ENCODE measurements at places on chromosomes 6 and 20.

- DNase-seq: peak; percentile 7
Measured at GRCh38 chr20:63740070-63740626, 572 bp downstream of the SLC2A4RG start.

DNA sequence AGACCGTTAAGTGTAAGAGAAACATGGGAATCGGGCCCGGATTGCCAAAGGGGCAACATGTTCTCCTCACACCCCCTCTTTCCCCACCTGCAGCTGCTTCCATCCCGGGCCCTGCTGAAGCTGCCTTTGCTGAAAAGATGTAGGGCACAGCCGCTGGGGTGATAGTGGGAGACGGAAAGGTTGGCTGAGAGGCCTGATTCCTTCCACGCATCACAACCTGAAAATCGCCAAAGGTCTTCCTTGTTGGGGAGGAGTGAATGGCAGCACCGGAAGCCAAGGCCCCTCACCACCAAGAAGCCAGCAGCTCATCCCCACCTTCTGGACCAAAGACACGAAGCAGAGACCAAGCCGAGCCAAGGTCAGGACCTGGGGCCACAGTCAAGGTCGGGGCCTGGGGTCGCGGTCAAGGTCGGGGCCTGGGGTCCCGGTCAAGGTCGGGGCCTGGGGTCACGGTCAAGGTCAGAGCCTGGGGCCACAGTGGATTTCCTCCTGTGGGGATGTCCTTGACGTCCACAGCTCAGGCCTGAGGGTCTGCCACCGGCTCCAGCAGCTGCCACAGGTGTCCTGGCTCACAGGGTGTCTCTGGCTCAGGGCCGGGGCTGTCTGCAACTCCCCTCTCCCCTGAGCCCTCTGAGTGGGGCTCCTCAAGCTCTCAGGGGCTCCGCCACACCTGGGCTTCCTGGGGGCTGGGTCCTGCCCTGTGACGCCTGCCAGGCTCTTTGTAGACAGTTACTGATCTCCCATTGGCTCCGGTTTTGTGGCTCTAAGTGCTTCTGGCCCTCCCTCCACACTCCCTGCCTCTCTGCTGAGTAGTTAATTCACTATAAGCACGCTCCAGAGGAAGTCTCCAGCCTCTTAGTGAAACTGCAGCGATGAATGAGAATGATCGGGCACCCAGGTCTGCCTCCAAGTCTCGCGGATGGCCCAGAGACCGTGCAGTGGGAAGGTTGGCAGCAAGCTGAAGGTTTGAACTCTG, 5.5 kb upstream of the CHRNA4 start:
- no peak for DNase-seq

DNA sequence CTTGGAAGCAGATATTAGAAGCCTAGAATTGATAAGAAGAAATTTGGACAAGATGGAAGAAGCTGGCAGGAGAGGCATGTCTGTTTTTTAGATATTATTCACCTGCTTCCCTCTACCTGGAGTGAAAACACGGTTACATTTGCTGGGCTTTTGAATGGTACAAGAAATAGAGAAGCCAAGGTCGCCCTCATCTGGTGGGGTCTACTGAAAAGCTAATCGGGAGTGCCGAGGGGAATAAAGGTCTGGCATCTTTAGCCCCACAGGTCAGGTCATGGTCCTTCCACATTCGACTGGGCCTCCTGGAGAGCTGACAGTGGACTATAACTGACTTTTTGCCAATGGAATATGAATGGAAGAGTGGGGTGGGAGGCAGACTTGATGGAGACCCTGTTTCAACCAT, 4.6 kb upstream of the C2 start:
- DNase-seq: no peak

DNA sequence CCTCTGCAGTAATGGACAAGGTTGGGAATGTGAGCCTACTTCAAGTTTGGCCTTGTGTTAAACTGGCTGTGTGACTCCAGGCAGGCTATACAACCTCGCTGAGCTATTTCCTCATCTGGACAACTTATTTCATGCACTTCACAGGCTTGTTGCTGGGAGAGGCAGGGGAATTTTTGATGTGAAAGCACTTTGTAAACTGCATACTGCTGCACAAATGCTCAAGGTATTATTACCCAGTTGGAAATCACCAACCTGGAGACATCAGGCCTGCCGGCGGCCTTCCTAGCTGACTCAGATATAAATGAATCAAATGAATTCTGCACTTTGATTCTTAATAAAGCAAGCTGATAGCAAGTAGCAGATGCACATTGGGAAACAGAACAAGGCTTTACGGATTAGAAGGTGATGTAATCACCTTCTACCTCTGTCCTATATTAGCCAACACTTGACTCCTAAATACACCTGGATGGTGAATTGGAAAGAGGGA, 10.1 kb downstream of the JARID2 start:
- no peak for DNase-seq

DNA sequence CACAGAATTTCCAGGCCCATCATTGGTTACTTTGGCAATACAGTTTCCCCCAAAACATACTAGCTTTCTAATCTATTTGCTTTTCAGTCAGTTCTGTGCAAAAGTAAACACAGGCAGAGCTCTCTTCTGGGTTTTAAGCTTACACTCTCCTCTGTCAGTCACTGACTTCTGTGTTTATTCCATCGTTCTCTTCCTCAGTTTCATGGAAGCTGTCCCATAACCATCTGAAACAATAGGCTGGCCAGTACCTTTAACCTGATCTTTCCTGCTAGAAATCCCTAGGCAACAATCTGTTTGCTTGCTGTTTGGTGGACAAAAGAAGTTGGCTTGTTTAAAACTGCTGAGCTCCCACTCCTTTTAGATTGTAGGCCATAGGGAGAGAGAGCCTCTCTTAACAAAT, 431.5 kb downstream of the HACE1 start:
- DNase-seq: no peak

- no peak for DNase-seq
Measured at GRCh38 chr20:63494420-63495166, 4.3 kb downstream of the EEF1A2 start.

GRCh38 chr20:1860446-1860845, 34.8 kb upstream of the SIRPA start:
- DNase-seq: no peak
